ENCODE measurements at places on chromosomes 2 and 18.
A peak's percentile ranks its signal among the peaks of the same experiment; 100 is the strongest.

DNA sequence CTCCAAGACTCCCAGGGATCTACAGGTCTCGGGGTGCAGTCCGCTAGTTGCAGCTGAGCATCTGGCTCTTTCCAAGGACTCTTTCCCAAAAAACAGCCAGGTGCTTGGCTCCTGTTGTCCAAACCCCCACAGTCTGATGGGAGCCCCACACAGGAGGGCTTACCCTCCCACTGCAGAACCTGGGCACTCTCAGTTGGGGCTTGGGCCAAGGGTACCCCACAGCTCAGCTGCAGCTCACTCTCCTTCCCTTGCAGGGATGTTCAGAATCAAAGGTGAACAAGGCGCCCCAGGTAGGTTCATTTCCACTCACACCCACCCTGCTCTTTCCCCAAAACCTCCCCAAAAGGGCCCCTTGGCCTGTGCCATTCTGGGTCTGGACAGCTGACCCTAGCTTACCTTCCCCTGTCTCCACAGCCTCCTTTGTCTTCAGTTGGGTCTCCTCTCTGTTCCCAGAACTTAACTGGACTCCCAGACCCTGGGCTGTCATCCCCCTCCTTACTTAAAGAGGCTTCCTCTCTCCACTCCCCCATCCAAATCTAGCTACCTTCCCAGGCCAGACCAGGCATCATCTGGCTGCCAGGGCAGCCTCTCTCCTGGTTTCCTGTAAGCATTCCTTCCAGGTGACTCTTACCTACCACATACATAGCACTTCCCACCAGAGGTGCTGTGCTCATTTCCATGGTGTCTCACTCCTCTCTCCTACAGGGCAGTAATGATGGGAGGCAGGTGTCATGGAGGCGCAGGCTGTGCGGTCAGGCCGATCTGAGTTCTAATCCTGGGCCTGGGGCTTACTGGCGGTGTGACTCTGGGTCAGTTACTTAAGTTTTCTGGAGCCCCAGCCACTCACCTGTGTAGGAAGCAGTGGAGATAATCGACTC, 29.5 kb downstream of the MARCO start:
- DNase-seq, result no peak

DNA sequence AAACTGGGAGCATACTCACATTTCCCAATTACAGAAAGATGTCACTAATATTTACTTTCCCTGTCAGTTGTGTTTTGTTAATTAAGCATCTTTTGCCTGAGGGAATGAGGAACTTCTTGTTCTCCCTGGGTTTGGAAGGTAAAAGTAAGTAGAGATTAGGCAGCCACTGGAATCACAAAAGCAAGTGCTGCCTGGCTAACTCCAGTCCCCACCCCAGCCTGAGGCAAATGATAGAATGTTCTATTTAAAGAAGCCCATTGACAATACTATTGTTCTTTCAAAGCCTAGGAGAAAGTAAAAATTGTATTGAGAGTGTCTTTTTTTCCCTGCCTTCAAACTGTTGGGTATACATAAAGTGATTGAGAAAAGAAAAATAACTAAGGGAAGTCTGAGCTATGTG, 93.8 kb downstream of the MBD2 start:
- no peak for DNase-seq

DNA sequence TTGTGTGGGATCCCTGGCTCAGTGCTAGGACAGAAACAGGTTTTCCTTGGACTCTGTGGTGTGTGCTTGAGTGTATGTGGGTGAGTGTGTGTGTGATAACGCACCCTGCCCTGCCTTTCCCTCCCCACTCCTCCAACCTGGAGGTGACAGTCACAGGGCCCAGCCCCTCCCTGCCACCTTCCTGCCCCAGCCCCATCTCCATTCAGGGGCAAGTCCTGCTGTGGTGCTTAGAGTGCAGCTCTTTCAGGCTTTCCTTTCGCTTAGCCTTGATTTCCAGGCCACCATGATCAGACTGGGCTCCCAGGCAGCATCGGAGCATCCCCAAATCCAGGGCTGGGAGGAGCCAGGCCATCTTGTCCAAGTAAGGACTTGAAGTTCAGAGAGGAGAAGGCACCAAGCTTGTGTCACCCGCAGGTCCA, 185.2 kb downstream of the ZFP36L2 start:
- no peak for DNase-seq

DNA sequence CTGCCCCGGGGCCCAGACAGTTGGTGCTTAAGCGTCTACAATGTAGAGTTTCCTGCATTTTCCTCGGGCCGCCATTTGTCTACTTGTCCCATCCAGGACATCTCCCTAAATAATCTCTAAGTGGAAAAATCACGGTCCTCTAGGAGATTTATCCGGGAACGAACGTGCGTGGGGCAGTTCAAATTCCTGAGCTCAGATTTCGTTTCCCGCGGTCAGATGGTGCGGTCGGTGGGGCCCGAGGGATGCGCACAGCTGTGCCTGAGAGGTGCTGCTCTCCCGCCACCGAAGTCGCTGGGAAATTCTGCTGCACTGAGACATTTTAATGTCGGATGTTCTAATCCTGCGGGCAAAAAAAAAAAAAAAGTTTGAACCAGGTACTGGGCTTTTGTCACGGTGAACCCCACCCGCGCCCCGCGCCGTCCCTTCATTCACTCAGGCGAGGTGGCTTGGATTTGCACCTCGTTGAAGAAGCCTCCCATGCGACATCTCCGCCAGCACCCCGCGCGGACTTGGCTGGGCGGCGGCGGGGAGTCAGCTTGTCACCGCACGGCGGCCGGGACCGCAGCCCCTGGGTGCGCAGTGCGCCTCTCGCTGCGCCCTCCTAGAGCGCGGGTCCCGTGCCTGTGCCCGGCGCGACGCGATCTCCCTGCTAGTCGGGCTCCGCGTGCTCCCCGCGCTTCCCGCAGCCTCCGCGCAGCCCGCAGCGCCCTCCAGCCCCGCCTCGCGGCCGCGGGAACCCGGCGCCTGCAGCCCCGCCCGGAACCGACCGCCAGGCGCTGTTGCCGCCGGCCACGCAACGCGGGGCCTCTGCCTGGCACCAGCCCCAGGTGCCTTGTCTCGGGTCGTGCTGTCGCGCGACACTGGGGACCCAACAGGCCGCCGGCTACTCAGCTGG, 191.9 kb upstream of the TCF4 start:
- peak; percentile 85 for DNase-seq

GRCh38 chr2:212712466-212712865, 173.9 kb upstream of the ERBB4 start:
- no peak for DNase-seq

DNA sequence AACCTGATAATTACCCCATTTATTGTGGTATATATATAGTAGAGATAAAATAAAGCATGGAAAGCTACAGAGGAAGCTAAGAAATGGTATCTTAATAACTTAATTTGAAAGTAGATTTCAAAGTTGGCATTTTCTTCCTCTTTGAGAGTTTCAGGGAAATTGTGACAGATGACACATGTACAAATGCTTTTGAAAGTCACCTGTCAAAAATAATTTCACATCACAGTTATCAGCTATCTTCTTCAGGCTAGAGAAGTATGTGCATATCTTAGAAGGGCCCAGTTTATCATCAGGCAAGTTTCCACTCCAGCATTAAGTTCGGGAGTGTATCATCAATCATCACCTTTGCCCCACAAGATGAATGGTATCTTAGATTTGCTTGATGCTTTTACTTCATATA, 457.9 kb downstream of the LRRTM4 start:
- no peak for DNase-seq

GRCh38 chr2:17800693-17801458, 15.4 kb upstream of the MSGN1 start:
- DNase-seq, result no peak

GRCh38 chr2:45119038-45119437, 109.8 kb upstream of the SIX2 start:
- DNase-seq, result no peak

DNA sequence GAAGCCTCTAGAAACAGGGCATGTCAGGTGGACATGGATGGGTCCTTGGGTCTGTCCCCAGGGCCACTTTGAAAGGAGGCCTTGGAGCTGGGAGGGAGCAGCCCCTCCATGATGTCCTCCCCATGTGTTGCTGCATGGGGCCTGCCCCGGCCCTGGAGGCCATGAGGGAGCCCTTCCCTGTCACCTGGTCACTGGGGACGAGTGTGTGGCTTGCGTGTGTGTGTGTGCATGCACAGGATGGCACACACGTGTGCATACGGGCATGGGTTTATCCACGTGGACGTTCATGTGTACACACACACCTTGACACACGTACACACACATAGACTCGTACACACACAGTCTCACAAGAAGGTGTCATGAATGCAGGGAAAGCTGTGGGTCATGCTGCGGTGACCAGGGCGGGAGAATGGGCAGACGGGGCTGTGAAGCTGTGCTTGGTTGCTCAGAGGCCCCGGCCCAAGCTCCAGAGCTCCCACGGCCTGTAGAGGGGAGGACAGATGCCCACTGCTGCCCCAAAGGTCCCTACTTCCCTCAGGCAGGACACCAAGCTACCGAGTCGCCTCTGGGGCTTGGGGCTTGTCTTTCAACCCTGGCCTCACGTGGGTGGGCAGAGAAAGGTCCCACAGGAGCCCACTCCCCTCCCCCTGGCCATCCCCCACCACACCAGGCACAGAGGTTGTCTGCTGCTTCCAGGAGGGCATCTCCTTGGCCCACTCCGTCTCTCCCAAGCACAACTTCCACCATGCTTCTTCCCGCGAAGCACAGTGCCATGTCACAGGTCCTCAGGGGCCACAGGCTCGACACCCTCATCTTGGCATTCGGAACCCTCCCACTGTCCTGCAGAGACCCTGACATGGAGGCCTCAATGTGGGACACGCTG, 42.3 kb upstream of the GPC1 start:
- peak; percentile 16 for DNase-seq

DNA sequence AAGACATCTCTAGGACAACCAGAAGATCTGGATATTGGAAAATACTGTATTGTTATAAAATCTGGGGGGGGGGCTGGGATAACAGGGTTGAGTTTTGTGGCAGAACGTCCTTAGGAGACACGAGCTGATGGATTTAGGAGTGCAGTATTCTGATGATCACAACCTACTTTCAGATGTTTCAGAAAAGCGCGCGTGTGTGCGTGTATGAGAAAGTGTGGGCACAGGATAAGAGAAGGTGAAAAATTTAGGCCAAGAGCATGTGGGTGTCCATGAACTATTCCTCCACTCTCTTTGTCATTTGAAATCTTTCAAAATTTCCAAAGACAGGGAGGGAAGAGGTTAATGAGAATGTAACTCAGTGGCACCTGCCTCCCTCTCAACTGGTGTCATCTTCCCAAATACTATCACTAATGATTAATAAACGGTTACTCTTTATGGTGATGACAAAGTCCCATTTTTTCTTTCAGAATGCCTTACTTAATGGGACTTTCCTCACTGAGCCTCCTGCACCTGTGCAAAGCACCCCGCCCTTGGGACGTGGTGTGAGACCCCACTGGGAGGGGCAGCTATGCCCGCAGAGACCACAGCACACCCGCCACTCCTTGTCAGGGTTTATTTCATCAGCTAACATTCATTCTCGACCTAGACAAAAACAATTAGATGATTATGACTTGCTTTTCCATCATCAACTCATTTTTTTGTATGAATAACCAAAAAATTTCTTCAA, 53.6 kb downstream of the HS6ST1 start:
- no peak for DNase-seq

DNA sequence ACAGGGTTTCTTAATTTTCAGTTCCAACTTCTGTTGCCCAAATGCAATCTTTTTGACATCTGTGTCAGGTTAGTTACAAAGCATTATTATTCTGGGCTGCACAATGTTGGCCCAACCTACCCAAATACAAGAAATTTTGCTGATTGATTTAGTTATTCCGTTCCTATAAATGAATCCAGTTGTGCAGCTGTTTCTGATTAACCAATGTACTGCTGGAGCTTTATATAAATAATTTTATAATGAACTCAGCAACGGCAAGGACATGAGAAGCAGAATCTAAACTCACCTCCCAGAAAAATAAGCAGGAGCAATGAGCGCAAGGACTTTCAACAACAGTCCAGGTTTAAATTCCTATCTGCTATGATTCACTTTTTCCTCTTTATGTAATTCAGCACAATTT, 76.3 kb upstream of the WIPF1 start:
- no peak for DNase-seq

DNA sequence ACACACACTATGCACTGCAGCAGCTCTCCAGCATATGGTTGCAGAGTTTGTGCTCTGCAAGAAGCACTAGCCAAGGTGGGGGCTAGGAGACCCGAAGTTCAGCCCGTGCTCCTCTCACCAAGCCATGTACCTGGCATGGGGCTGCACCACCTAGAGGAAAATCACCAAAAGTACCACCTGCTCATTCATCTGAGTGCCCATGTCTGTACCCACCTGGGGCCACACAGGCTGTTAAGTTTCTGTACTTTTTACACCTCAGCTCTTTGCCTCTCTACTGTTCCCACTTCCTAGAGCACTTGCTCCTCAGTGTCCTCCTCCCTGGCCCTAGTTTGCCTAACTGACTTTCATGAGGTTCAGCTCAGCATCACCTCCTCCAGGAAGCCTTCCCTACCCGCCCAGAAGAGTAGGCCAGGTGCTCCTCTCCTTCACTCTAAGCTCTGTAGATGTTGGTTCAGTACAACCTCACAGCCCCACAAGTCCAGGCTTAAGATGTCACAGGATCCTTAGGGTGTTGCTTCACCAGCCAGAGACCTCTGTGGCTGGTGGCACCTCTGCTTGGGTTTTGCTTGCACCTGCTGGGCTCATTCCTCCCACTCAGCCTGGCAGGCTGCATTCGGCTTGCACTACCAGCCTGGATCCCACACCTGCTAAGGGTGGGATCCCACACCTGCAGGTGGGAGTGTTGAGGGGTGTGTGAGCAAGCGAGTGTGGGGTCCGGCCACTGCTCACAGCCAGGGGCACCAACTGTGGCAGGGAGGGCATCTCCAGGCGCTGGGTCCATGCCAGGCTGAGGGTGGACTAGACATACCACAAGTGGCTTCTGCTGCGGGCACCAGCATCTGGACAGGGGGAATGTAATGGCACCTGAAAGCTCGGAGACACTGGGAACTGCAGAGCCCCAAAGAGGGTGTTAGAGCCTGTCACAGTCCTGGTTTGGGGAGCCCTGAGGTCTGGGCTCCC, 10.2 kb upstream of the TFCP2L1 start:
- DNase-seq, result no peak

DNA sequence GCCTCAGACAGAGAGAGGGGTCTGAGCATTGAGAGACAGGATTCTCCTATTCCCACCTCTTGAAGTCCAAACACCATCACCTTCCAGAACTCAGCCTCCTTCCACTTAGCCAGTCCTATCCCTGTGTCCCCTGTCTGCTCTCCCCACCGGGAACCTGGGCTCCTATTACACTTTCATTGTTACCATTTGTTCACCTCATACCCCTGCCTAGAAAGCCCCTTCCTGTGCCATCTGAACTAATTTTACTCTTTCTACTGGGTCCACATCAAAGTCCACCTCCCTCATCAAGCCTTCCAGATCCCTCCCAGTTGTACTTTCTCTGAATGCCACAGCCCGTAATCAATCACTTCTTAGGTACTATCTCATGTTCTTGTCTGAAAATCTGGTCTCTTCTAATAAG, 220.6 kb downstream of the ZBTB7C start:
- DNase-seq, result no peak

- DNase-seq, result no peak
These were observed 32.2 kb downstream of the STAT1 start for GRCh38 chr2:190981733-190982132.

- DNase-seq, result no peak
These were observed 24.8 kb downstream of the KIF5C start for GRCh38 chr2:148899638-148900318.

- no peak for DNase-seq
These were observed 12.2 kb downstream of the ARPC2 start for GRCh38 chr2:218229239-218229638.

GRCh38 chr2:190205657-190206056, 114.0 kb downstream of the HIBCH start:
- no peak for DNase-seq

- DNase-seq, result no peak
These were observed 7.0 kb upstream of the ARID5A start for GRCh38 chr2:96529376-96530143.
